Smooth muscle cell of trachea (primary cell): ENCODE measurements at places on chromosomes 1 and 21. TPM values are rescaled to one million over a fixed set of nuclear protein-coding genes. Genes with fewer than 3 reads are reported as not detected.

Gene NBPF26
- 22.0 and 24.9 TPM in 2 replicates for total RNA-seq

Gene TSTD1
- 10.6 and 34.8 TPM in 2 replicates for total RNA-seq

Gene NUDT4B
- 8.3 and 17.0 TPM in 2 replicates for total RNA-seq

Gene GIPC2
- total RNA-seq = 0.33 and 0.73 TPM in 2 replicates

Gene HFM1
- 0.17 and 0.73 TPM in 2 replicates for total RNA-seq

Gene HES3
- not detected in 2 replicates for total RNA-seq

Gene GNG4
- total RNA-seq = not detected in 2 replicates

Gene HRNR
- total RNA-seq = not detected in 2 replicates

Gene ZBTB37
- 7.6 and 8.6 TPM in 2 replicates for total RNA-seq
